RWPE1 (cell line): ENCODE measurements at places on chromosomes 1 and 21.

DNA sequence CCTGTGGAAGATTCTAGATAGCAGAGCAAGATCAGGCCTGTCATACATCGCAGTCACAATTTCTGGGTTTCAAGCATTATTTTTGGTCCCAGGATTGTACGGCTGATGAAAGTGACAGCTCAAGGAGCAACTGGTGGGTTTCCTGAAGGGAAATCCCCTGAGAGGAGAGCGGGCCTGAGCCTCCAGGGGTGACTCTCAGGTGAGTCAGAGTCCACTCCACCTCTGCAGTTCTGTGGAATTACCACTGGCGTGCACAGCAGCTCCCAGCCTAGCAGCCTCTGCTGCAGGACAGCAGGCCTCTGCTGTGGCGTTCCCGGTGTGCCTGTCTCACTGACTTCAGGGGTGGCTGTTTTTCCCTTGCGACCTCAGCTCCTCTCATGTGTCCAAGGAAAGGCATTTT is 24.4 kb downstream of the SLC66A1 start:
- DNase-seq, result peak; percentile 51

DNA sequence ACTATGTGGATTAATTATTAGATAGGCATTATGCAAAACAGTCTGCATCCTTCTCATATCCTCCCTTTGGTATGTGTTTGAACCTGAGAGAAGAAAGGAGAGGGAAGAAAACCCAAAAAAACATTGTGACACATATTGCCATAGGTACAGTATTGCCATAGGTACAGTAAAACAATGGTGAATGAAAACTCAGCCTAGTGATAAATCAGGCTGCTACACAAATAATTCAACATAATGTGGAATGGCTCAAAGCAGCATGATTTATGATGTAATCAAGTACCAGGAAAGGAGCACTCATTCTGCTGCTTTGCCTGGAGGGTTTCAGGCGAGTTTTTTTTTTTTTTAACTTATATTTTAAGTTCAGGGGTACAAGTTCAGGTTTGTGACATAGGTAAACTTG is 213.9 kb upstream of the LYPLAL1 start:
- DNase-seq, result no peak

DNA sequence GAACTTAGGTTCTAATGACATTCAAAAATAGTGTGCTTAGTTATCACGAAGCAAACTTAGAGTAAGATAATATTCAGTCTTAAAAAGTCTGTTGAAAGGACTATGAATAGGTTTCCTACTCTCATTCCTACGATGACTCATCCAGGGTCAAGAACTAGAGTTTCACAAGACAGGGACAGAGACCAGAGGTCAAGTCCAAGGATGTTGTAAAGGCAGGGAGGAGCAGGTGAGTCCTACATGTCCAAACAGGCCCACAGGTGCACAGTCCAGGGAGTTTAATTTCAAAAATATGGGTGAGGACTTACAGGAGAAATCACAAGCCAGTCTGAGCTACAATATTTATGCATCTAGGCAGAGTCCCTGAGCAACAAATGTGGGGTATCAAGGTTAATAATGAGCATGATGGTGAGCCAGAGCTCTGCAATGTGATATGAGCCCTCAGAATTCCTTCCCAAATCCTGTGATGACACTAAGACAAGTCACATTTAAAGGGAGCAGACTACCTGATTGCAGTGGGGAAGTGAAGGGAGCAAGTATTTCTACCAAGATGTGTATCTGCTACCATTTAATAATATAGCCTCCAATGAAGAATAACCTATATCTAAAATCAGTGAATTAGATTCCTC is 100.0 kb upstream of the NRIP1 start:
- peak; percentile 84 for DNase-seq

DNA sequence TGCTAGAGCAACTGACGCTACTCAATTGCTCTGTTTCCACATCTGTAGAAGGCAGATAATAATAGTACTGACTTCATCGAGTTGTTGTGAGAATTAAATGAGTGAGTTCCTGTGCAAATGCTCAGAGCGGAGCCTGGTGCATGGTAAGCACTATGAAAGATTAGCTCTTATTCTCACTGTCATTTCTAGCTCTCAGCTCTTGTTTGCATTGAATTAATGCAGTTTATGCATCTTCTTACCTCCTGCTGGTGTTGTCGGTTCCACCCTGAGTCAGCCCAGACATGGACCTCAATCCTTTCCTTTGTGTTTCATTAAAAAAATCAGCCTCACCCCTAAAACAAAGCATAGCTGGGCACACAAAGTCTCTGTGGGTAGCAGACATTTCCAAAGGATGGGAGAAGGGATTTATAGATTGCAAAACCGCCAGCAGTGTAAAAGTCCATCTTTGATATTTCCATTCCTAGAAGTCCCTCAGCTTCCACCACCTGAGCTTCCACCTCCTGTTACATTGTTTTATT is 254.4 kb upstream of the CSF3R start:
- DNase-seq, result no peak

DNA sequence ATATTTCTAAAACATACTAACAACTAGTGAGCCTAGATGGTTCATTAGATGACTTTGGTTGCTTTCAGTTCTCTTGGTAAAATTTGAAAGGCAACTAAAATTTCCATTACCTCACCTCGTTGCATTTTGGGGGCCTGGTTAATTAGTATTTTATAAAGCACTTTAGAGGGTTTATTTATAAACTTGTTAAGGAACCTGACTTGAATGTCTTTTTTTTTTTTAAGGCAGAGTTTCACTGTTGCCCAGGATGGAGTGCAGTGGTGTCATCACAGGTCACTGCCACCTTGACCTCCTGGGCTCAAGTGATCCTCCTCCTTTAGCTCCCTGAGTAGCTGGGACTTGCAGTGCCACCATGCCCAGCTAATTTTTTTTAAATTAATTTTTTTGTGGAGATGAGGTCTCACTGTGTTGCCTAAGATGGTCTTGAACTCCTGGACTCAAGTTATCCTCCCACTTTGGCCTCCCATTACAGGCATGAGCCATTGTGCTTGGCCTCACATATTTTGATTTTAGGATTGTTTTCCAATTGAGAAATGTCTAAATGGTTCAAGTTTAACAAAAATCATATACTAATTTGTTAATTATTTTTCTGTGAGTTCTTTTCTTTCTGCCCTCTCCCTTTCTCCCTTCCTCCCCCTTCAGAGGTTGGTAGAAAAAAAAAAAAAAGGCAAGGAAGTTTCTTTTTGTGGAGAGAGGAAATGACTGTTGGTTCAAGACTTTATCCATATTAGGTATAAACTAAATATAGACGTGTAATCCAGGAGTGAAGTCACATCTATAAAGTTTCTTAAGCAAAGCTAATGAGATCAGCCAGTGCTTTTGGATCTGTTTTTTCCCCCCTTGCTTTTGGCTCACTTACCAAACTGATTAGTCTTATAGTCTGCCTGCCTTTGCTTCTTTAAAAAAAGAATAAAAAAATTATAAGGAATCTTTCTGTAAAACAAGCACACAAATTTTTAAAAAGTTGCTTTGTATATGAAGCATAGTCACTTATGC is 24.7 kb downstream of the CLIC4 start:
- DNase-seq, result peak; percentile 69

- DNase-seq, result no peak
These were observed 830 bp downstream of the INPP5B start for GRCh38 chr1:37945743-37946702.

- DNase-seq, result no peak
These were observed 272.6 kb downstream of the MATN1 start for GRCh38 chr1:30450818-30451233.

DNA sequence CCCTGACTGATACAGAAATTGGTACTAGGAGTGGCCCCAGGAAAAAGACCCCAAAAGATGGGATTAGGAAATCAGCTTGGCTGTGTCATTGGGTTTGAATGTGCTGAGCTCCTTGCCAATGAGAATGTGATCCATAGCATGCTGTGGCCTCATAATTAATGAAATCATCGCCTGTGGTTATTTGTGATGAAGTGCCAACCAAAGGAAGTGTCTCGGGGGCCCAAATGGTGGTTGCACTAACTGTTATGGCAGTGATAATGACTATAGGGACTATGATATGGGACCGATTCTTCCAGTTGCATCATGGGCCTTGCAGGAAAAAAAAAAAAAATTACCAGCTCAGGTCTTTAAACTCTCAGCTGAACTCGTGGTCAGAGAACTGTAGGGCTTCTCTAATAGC is 15.4 kb upstream of the ZDHHC18 start:
- no peak for DNase-seq

GRCh38 chr21:35478161-35479064 is 429.3 kb upstream of the RUNX1 start:
- no peak for DNase-seq

DNA sequence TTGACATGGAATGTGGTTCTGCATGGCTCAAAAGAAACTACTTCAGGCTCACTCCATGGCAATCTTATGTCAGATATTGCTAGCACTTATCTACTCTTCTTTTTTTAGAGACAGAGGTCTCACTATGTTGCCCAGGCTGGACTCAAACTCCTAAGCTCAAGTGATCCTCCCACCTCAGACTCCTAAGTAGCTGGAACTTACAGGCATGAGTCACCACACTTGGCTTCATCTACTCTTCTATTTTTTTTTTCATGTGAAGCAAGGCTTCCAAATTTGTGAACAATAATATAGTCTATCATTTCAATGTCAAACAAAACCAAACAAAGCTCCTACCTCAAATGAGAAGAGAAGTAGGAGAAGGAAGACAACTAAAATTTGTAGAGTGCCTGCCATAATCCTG is 7.5 kb upstream of the PSEN2 start:
- DNase-seq, result no peak

- peak; percentile 57 for DNase-seq
These were observed 85.0 kb upstream of the KCNJ15 start for GRCh38 chr21:38171723-38172344.

DNA sequence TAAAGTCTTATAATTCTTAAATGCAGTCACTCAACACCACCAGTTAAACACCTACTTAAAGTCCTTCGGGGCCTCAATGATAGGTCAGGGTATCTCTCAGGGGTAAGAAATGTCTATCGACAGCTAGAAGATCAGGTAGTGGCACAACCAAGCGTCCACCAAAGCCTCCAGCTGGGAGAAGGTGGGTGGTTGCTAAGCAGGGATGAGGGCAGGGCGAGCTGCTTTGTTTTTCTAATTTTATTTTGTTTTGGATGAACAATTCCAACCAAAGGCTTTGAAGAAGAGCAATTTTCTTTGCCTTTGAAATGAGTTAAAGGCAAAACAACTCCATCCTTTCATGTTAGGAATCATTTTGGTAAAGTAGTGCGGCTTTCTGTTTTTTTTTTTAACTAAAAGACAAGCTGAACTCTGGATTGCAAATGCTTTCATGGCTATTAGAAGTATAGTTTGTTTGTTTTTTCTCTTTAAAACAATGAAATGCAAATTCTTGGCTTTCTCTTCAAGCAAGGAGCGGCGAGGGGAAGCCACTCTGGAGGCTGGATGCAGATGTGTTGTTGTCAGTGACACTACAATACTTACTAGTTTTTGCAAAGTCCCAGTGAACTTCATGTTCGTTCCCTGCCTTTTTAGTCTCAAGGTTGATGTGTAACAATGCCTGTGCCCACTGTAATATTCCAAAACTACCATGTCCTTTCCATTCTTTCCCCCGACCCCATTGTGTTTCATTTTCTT is 106.0 kb downstream of the MRPS6 start:
- DNase-seq, result no peak

DNA sequence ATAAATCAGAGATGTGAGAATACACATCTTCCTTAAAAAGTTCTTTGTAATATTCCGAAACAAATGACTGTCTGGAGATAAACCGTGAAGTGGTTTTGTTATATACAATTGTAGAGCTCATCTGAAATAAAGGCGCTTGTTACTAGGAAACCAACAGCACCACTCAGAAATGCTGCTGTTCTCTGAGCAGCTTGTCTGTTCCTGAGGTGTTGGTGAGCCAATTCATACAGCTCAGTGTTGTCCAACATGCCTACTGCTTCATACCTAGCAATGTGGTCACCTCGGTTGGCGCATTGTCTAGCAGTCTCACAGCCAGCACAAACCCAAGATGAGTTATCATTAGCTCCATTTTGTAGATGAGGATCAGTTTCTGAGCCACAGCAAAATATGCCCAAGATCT is 44.4 kb downstream of the GFI1 start:
- no peak for DNase-seq

DNA sequence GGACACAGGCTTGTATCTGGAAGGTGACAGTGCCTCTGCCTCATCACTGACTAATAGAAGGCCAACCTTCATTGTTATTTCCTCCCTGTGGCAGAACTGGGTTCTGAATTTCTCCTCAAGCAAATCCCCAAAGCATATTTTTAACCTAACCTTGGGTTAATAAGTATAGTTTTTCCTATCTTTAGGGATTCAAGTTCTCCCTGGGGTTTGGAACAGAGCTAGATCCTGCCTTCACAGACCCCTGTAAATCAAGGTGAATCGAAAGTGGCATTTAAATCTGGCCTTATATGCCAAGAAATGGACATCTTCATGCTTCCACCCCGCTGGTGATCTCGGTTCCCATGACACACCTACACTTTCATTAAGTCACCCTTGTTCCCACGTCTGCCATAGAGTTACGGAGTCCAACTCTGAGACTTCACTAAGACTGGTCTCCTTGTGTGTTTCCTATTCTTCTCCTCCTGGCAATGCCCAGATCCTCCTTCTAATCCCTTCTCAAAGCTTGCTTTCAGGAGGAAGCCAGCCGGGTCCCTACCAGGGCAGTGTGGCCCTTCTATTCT is 4.3 kb upstream of the CHI3L2 start:
- no peak for DNase-seq

GRCh38 chr21:43005635-43006034 is 31.3 kb downstream of the PKNOX1 start:
- DNase-seq, result no peak

DNA sequence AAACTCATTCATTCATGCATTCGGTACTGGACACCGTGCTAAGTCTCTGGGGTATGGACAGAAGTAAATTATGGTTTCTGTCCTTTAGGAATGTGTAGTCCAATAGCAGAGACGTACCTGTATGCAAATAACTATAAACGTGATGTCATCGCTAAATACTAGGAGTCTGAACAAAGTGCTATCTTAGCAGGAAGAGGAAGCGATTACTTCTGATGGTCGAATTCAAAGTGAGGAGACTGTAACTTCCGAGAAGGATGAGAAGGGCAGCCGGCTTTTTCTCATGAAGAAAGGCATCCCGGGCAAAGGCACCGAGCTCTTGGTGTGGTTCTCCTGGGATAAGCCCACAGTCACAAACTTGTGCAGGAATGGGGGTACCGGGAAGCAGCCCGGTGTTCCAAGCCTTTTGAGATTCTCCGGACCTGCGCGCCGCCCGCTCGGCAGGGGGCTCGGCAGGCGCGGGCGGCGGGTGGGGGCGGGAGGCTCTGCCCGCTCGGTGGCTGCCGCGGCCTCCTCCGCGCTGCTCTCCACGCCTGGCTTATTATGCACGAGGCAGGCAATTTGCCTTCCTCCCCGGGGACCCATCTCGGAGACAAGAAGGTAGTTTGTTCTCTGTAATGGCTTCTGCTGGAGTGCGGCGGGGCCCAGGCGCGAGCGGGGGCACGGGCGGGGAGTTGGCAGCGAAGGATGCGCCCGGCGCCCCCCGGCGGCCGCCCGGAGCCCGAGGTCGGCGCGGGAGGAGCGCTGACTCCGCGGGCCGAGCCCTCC is 67.5 kb upstream of the CD1D start:
- peak; percentile 49 for DNase-seq

GRCh38 chr1:34865981-34866761 is 6.6 kb upstream of the SMIM12 start:
- DNase-seq, result peak; percentile 72
